Globus pallidus (tissue), 1 donor: ENCODE measurements at places on chromosomes 6 and 20.
A peak's percentile ranks its signal among the peaks of the same experiment; 100 is the strongest.

- peak; percentile 54 for DNase-seq
These were observed 128.9 kb upstream of the SHLD1 start for GRCh38 chr20:5621305-5621704.

GRCh38 chr20:34515484-34516246 lies 557 bp upstream of the DYNLRB1 start:
- peak; percentile 45 for DNase-seq

- DNase-seq = peak; percentile 43
These were observed 32.9 kb upstream of the LGSN start for GRCh38 chr6:63352544-63353285.

- no peak for DNase-seq
These were observed 49.9 kb downstream of the PTPN1 start for GRCh38 chr20:50559856-50560638.

- DNase-seq = no peak
These were observed 800.7 kb downstream of the MAFB start for GRCh38 chr20:39888310-39888709.

DNA sequence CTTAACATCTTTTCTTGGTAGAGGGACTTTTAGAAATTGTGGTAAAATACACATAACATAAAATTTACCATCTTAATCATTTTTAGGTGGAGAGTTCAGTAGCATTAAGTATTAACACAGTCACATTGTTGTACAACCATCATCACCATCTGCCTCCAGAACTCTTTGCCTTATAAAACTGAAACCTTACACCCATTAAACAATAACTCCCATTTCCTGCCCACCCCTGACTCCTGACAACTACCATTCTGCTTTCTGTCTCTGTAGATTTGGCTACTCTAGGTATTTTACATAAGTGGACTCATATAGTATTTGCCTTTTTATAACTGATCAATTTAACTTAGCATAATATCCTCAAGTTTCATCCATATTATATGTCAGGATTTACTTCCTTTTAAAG lies 88.7 kb downstream of the ZHX3 start:
- DNase-seq = no peak

- DNase-seq = no peak
These were observed 266.5 kb upstream of the RIMS1 start for GRCh38 chr6:71619836-71620235.

- no peak for DNase-seq
These were observed 30.4 kb downstream of the AFDN start for GRCh38 chr6:167856999-167857660.

GRCh38 chr6:118980063-118980462 lies 45.1 kb upstream of the MCM9 start:
- no peak for DNase-seq

GRCh38 chr6:30802731-30803130 lies 58.4 kb upstream of the IER3 start:
- no peak for DNase-seq

DNA sequence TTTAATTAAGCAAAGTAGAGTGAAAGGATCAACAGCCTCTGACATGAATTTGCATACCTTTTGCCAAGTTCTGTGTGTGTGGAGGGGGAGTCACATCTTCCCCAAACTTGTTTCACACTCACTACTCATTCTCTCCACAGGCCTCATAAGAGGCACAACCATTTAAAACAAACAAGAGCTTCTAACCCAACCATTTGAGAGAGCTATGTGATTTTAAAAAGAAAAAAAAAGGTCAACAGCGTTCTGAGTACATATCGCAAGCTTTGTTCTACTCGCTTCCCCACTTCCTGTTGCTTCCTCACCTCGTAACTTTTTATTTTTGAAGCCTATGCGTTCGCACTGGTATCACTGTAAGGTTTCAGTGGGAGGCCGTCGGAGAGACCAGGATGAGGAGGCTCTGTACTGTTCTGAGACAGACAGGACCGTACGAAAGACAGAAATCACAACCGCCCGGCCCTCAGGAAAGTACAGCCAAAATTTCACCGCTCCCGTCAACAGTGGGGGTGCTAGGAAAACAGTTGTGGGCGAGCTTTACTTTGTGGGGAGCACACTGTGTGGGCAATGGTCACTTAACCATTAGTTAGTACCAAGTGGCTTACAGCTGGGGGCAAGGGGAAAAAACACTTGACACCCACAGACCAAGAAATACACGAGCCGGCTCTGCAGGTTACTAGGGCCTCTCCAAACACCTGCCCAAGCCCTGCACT lies 61.3 kb downstream of the TRERF1 start:
- no peak for DNase-seq

DNA sequence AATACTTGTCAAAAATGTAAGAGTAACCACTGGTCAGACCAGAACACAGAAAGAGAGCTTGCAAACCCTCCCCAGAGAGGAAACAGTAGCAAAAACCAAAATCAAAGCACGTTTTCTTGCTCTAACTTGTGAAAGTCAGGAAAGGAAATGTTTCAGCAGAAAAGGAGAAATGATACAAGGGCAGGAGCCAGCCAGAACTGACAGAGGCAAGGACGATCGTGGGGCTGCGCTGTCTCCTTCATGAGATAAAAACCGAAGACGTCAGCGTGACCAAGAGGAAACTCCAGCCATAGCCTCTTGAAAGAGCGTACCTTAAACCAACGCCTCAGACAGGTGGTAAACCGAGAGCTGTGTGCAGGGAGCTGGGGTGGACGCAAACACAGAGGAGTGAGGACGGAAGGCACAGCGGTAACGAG lies 27.5 kb downstream of the LAMA5 start:
- peak; percentile 23 for DNase-seq

DNA sequence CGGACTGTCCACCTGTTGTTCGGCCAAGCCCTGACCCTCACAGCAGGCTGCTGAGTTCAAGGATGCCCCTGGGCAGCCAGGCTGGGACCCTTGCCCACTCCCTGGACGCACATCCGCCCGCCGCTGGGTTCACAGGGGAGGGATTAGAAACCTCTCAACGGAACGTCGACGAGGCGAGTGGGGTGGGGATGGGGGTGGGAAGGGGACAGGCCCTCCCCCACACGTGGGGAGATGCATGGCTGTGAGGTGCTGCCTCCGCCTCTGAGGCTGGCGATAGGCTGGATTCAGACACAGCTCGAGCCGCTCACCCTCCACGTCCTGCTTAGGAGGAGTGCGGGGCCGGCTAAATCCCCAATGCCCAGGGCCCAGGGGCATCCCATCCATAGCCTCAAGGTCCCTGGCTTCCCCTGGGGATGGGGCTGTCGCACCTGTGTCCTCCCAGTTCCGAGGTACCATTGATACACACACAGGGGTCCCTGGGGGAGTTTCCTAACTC lies 90.6 kb upstream of the BHLHE23 start:
- DNase-seq = no peak

DNA sequence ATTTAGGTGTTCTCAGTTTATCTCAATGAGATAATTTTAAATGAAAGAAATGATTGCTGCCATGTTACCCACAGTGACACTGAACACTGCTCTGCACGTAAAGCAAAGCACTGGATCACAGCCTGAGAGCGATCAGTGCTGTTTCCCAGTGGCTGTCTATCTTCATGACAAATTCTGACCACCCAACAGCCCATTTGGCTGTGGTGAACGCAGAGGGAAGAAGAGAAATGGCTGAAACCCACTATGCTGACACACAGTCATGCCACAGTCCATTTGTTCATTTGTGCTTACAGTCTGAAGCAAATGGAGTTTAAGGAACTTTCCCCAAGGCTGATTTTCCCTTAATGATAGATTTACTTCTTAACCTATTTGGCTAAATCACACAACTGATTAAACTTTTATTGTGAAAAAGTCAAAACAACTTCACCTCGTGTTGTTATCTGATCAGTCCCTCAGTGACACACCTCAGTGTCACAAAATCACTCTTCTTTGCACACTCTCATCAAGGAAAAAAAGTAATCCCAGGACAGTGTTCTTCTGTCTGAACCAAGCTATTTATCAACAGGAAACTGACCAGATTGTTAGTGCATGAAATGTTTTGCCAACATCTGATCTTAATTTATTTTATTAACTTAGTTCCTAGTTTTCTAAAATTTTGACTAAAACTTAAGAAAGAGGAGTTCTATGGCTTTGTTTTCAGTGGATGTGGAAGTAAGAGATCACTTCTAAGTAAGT lies 225.1 kb downstream of the TBX18 start:
- no peak for DNase-seq

GRCh38 chr20:18101125-18101810 lies 36.4 kb upstream of the KAT14 start:
- DNase-seq = no peak

DNA sequence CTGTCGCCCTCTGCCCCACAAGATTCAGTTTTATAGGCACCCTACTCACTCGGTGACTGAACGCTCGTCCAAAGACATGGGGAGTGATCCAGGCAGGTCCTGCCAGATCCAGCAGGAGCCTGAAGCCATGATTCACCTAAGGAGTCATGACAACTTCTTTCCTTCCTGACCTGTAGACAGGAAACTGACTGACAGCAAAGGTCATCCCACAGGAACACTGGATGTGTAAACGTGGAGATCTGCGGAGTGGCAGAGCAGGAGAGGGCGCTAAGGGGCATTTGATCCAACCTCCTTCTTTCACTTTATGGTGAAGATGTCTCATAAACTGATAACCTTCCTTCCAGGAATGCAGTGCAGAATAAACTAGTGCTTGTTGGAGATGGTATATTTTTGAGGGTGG lies 192.2 kb downstream of the GJA10 start:
- DNase-seq = no peak

GRCh38 chr20:46758929-46759669 lies 49.6 kb downstream of the SLC2A10 start:
- no peak for DNase-seq

DNA sequence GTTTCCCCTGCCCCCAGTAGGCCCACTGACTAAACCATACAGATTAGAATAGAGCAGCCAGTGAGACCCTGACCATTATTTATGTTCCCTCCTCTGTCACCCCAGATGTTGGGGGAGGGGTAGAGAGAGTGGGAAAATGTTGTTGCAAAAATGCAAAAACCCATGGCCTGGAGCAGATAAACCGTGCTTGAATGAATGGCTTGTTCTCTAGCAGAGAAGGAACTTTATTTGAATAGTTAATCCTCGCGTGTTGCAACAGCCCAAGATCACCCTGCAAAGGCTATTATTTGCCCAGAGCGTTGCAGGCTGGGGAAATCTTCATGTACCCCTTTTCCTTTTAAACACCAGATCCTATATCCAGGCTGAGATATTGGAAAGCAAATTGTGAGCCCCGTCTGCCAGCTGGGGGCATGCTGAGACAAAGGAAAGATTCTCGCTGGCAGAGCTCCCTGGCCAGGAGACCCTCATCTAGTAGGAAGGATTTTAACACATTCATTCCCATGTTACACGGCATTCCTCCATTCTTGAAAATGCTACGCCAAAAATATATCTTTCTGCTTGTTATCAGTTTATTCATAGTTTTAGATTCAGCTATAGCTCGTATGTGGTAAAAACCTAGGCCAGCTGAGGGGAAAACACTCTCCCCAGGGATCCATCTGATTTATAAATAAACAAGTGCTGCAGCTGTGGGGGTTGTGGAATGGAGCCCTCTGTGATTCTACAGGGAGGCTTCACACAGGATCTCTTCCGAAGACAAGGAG lies 53.0 kb downstream of the LINC00237 start:
- peak; percentile 39 for DNase-seq

GRCh38 chr6:133814797-133815196 lies 74.1 kb upstream of the TCF21 start:
- DNase-seq = no peak

- DNase-seq = peak; percentile 67
These were observed 59.2 kb downstream of the TRAM2 start for GRCh38 chr6:52517502-52518278.

DNA sequence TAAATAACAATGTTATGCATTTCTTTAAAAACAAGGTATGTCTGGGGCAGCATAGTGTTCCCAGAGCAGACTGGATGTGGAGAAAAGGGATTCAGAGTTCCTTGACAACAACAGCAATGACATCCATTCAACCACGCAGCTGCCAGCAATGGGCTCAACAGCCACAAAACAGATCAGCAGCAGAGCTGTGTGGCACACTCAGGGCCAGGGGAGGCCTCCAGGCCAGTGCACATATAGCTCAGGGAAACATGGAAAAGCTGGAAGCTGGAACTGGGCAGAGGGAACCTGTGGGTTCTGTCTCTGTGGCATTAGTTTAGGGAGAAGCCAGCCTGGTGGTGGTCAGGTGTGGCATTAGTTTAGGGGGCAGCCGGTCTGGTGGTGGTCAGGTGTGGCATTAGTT lies 148.3 kb downstream of the SMOC2 start:
- DNase-seq = no peak
